ENCODE measurements at places on chromosomes 2 and 18.

- no peaks in the 10 kb centered on the region for H3K27me3 ChIP-seq
- H3K36me3 ChIP-seq = no peaks in the 10 kb centered on the region
- no peak for DNase-seq
Observed at GRCh38 chr2:170227951-170228350, 50.0 kb downstream of the MYO3B start.

DNA sequence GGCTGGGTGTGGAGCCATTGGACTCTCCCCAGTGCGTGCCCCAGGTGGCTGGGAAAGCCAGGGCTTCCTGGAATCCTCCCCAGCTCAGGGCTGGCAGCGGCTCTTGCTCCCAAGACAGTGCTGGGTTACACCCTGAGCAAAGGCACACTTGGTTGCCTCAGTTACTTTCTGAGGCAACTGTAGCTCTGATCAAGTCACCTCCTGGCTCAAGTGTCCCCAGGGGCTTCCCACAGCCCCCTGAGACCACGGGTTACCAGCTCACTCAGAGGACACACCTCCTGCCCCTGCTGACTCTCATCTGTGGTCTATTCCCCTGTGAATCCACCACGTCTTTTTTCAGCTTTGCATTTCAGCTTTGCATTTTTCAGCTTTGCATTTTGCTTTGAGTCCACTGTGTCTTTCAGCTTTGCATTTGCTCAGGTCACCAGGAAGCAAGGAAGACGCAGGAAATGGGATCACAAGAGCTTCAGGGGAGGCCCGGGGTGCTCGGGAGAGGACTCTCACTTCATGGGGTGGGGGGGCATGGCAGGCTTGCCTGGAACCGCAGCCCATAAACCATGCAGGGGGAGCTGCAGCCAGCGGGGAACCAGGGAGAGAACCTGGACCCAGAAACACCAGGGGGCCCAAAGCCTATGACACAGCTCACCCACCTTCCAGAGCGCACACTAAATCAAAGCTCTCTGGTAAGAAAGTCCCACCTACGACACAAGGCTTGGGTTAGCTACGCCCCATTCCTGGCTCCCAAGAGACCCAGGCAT, 138.0 kb upstream of the ASB18 start:
- H3K4me1 ChIP-seq = no peaks in the 10 kb centered on the region
- H3K27me3 ChIP-seq = no peaks in the 10 kb centered on the region
- DNase-seq = no peak

DNA sequence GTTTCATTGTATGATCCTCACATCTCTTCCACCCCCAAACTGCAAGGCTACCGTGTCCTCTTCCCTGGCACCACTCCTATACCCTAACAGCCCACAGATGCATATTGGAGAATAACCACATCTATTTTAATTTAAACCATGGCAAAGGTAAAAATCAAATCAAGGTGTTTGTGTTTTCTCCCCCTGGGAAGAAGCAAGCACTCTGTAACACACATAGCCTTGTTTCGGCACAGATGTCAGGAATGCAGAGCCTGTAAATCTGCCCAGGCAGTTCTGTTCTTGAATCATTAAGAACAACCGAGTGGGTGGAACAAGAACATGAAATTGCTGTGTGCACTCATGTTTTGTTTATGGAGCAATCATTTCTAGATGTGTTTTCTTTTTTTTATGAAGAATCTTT, 6.8 kb upstream of the COX7A2L start:
- no peak overlapping the region for H3K4me3 ChIP-seq
- no peak for DNase-seq
- H3K27ac ChIP-seq = no peak overlapping the region
- no peaks in the 10 kb centered on the region for H3K4me1 ChIP-seq

DNA sequence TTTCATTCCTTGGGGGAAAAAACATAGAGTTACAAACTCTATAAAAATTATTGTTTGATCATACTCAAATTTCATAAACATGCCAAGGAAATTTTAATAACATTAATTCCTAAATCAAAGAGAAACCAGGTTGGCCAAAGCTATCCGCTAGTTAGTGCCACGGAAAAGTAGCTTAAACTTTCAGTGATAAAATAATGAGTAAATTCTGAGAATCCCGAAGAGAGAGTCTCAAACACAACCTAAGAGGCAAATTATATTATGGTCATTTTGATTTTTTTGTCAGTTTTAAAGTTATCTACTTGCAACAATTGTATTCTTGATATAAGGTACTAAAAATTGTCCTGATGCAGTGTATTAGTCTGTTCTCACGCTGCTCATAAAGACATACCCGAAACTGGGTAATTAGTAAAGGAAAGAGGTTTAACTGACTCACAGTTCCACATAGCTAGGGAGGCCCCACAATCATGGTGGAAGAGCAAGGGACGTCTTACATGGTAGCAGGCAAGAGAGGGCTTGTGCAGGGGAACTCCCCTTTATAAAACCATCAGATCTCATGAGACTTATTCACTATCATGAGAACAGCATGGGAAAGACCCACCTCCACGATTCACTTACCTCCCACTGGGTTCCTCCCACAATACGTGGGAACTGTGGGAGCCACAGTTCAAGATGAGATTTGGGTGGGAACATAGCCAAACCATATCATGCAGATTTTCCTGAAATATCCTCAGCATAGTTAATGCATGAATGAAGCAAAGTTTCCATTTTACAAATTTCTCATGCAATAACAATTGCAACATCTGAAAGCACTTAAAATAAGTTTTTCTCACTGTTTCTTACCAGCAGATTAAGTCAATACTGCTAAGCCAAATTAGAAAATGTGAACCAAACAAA, 205.9 kb upstream of the STK17B start:
- H3K4me1 ChIP-seq = no peaks in the 10 kb centered on the region
- H3K27me3 ChIP-seq = no peaks in the 10 kb centered on the region
- no peaks in the 10 kb centered on the region for H3K36me3 ChIP-seq
- no peak overlapping the region for H3K27ac ChIP-seq
- H3K4me3 ChIP-seq = no peak overlapping the region
- DNase-seq = no peak

DNA sequence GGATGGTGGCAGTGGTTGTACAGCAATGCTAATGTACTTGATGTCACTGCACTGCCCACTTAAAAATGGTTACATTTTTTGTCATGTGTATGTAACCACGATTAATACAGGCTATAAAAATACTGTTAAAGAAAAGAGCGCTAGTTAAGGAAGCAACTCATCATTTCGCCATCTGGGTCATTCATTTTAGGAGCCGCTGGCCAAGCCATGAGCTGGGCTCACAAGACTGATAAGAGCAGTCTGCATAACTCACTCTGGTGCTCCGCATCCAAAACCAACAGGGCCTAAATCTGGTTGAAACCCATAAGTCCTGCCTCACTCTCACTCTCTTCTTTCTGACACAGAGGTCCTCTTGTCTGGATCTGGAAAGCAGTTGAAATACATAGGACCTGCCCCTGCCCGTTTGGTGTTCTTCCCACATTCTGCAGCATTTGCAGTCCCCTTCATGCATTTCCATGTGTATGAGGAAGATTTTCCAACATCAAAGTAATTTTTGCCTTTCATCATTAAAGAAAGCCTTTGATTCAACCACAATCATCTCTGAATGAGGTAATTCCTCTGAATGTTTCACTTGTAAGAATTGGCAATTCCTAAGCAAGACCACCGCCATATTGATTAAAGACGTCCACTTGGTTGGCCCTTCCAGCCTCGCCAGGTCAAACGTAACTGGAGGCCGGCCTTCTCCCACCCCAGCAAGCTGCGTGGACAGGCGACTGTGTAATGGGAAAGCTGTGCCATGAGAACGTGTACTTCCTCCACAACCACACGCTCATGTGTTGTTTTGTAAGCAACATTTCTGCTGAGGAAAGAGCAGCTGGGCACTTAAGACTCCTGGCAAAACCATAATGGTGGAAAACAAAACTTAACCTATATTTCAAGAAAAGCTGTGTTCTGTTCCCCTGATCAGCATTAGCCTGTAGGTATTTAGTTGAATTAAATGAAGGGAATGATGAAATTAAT, 112.2 kb downstream of the VAPA start:
- H3K27ac ChIP-seq = no peak overlapping the region
- no peaks in the 10 kb centered on the region for H3K4me1 ChIP-seq
- H3K27me3 ChIP-seq = no peaks in the 10 kb centered on the region
- no peak for DNase-seq

DNA sequence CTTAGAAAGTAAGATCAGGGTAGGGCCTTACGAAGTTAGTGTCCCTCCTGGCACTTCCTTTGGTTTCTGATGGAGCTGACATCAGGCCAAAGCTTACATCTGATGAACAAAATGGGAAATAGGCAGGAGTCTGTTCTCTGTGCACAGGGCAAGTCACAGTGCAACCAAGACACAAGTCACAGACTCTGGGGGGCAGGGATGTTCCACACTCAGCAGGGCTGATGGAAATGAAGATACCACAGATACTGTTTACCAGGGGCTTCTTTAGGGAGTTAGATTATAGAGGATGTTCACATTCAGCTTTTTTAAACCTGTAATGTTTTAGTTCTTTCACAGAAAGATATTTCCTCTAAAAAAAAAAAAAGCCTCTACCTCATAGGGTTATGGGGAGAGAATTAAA, 106.2 kb upstream of the EPC2 start:
- H3K4me3 ChIP-seq = no peak overlapping the region
- H3K27me3 ChIP-seq = no peaks in the 10 kb centered on the region
- no peak for DNase-seq
- no peaks in the 10 kb centered on the region for H3K36me3 ChIP-seq

DNA sequence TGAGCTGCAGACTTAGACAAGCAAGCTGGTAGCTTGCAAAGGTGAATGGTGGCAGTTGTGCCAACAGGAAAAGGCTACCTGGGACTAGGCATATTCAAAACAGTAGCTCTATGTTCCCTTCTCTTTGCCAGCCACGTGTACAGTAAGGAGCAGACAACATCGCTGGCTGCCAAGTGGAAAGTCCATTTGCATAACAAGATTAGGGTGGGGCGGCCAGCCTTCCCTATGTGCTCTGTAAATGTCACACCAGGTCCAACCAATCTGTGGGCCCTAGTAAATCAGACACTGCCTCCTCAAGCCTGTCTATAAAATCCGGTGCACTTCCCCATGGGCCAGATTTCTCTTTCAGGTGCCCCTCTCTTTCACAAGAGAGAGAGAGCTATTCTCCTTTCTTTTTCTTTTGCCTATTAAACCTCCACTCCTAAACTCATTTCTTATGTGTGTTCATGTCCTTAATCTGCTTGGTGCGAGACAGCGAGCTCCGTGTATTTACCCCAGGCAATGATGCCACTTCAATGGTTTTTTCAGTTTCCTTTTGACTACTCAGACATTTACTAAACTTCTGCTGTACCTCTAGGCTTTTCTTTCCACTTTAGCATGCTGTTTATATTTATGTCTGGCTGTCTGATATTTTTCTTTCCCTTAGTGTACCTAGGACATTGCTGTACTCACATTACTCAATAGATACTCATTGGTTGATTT, 297.4 kb upstream of the GCFC2 start:
- H3K4me3 ChIP-seq = no peak overlapping the region
- H3K4me1 ChIP-seq = no peaks in the 10 kb centered on the region
- H3K27me3 ChIP-seq = no peaks in the 10 kb centered on the region
- H3K27ac ChIP-seq = no peak overlapping the region
- no peaks in the 10 kb centered on the region for H3K36me3 ChIP-seq
- no peak for DNase-seq

GRCh38 chr2:42298996-42299754, 61.8 kb downstream of the COX7A2L start:
- no peaks in the 10 kb centered on the region for H3K27me3 ChIP-seq
- no peak overlapping the region for H3K4me3 ChIP-seq
- H3K27ac ChIP-seq = no peak overlapping the region
- peaks cover 45% of the 10 kb centered on the region for H3K4me1 ChIP-seq
- peaks cover 40% of the 10 kb centered on the region for H3K36me3 ChIP-seq

DNA sequence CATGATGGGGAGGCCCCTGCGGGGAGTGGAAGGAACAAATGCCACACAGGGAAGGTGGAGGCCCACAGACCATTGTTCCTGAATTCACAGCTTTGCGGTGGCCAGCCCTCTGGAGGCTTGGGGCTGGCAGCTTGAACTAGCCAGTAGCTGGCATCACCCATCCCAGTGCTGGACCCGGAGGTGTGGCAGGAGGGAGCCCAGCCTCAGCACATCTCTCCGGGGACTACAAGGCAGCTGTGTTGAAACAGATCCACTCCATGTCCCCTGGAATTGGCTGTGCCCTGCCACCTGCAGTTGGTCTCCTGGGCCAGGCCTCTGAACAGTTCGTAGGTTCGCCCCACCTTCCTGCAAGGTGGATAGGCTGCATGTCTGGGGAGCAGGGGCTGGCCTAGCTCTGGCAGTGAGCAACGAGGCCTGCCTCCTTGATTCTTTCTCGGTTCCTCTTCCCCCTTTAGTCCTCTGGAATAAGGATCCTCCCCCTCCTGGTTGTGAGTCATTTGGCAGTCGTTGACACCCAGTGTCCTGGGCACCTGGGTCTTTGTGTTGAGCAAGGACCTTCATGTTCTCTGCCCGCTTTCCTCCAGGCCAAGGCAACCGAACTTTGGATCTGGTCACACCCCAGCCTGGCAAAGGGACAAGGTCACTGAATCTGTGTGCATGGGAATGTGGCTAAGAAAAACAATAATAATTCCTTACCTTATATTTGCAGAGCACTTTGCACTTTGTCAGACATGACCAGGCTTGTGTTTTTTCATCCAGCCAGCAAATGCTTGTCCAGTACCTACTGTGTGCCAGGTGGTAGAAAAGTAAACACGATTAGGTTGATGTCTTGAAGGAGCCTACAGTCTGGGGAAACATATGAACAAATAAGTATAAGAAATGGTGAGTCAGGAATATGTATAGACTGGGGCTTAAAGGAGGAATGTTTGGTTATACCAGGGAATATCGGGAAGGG, 55.0 kb upstream of the MCFD2 start:
- no peak overlapping the region for H3K4me3 ChIP-seq
- no peak overlapping the region for H3K27ac ChIP-seq
- no peaks in the 10 kb centered on the region for H3K27me3 ChIP-seq

GRCh38 chr2:168397629-168398028, 58.4 kb upstream of the CERS6 start:
- H3K4me1 ChIP-seq = no peaks in the 10 kb centered on the region
- H3K27me3 ChIP-seq = no peaks in the 10 kb centered on the region
- no peaks in the 10 kb centered on the region for H3K36me3 ChIP-seq

GRCh38 chr2:204274429-204274828, 270.8 kb upstream of the PARD3B start:
- H3K27me3 ChIP-seq = no peaks in the 10 kb centered on the region
- H3K27ac ChIP-seq = no peak overlapping the region
- H3K36me3 ChIP-seq = no peaks in the 10 kb centered on the region

DNA sequence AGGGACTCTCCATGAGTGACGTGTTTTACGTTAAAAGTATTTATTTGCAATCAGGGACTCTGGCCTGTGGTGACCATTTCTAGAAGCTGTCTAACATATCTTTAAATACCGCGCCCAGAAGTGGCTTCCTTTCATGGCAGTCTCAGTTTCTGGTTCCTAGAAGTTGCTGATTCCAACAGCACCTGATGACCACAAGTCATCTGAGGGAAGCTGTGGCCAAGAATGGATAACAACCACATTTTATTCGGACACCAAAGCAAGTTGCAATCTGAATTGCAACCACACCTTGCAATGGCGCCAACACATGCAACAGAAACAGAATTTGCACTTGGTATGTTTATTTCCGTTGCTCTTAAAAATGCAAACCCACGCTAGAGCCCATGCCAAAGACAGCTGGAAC, 33.1 kb downstream of the MEX3C start:
- no peaks in the 10 kb centered on the region for H3K36me3 ChIP-seq
- no peaks in the 10 kb centered on the region for H3K27me3 ChIP-seq
- no peak for DNase-seq
- no peak overlapping the region for H3K27ac ChIP-seq
- H3K4me1 ChIP-seq = no peaks in the 10 kb centered on the region
- no peak overlapping the region for H3K4me3 ChIP-seq

GRCh38 chr2:29382486-29382885, 267.3 kb downstream of the CLIP4 start:
- DNase-seq = no peak
- H3K27me3 ChIP-seq = no peaks in the 10 kb centered on the region
- no peak overlapping the region for H3K27ac ChIP-seq
- no peak overlapping the region for H3K4me3 ChIP-seq
- no peaks in the 10 kb centered on the region for H3K4me1 ChIP-seq
